ENCODE measurements at places on chromosomes 6 and 20. TPM values are rescaled to one million over a fixed set of nuclear protein-coding genes. Genes with fewer than 3 reads are reported as not detected.

KHDC3L gene
- not detected for total RNA-seq

ZNF165 gene
- total RNA-seq = 0.17 TPM

KIAA1755 gene
- 0.05 TPM for total RNA-seq

XKR7 gene
- total RNA-seq = not detected

BFSP1 gene
- total RNA-seq = 1.9 TPM

DNA sequence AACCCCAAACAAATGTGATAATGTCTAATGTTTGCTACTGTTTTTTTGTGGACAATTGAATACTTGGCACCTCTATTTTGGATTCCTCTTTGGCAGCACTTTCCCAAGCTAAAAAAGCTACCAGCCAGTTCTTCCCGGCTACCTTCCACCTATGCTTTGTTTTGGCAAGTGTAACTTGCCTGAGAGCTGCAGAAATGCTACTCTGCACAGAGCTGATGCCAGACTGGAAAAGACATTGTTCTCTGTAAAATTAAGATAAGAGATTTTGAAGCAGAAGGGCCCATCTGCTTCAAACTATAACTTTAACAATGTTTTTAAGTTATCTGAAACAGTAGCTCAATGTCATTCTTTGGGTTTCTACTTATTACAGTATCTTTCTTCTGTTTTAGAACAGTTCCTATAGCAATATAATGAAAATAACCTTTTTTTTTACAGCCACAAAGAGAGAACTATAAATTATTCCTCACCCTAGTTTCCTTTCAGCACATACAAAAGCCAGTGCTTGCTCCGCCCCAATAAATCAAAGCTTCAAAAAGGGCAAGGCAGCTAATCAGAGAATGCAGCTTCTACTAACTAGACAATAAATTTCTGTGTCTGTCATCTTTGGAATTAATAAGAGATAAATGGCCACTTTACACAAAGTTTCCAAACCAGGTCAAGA lies 183.1 kb downstream of the UBE3D start:
- DNase-seq = no peak

DNA sequence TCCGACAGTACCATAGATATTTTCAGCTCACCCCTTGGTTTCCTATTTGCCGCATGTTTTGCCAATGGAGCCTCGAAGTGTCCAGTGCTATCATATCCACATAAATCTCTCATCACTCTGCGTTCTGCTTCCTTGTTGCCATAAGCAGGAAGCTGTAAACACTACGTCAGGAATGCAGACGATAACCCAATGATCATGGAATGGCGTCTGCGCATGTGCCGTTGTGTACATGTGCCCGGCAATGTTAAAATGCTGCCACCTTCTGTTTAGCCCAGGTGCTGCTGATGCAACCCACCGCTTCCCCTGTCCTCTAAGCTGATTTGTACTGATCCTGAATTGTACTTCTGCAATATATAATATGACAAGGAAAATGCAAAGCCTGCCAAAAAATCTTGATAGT lies 607.5 kb downstream of the HDGFL1 start:
- peak; percentile 7 for DNase-seq

DNA sequence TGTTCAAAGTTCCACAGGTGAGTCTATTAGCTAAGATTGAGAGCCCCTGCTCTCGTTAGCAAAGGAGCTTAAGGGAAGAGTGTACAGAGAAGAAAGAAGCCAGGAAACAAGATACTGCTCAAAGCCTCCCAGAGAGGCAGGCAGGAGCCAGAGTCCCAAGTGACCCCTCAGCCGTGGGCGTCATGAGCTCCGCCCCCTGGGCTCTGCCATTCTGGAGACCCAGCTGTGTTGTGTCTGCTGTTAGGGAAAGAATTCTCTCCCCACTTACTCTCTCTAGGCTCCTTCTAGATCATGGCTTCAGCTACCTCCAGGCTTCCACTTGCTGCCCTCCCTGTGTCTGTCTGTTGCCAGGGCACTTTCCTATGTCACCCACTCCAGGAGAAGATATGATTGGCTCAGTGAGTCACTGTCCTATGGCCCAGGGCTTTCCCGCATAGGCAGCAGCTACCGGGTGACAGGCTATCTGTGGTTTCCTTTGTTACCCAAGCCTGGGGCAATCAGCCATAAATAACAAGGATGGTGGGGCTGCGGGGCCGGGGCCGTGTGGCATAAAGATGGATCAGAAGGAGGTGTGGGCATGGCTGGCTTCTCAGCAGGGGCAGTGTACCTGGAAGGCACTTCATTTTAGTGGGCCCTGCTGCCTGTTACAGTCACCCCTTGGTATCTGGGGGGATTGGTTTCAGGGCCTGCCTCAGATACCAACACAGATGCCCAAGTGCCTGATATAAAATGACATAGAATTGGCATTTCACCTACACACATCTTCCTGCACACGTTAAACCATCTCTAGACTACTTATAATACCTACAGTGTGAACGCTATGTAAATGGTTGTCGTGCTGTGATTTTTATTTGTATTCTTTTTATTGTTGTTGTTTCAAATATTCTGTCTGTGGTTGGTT lies 118.9 kb downstream of the ARMC2 start:
- peak; percentile 37 for DNase-seq

DNA sequence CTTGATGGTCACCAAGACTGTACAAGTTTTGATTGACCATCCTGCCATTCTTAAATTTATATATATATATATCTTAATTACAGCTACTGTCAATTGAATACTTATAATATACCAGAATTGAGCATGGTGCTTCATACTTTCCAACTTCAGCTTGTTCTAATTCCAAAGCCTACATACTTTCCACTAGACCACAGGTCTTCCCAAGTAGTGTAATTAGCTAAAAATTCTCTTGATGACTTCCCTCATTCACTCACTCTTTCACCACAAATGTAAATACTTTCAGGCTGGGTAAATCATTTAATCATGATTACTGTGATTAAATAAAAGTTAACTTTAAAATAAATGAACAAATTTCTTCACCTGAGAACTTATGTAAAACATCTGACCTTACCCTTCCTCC lies 3.4 kb downstream of the ASF1A start:
- no peak for DNase-seq

DNA sequence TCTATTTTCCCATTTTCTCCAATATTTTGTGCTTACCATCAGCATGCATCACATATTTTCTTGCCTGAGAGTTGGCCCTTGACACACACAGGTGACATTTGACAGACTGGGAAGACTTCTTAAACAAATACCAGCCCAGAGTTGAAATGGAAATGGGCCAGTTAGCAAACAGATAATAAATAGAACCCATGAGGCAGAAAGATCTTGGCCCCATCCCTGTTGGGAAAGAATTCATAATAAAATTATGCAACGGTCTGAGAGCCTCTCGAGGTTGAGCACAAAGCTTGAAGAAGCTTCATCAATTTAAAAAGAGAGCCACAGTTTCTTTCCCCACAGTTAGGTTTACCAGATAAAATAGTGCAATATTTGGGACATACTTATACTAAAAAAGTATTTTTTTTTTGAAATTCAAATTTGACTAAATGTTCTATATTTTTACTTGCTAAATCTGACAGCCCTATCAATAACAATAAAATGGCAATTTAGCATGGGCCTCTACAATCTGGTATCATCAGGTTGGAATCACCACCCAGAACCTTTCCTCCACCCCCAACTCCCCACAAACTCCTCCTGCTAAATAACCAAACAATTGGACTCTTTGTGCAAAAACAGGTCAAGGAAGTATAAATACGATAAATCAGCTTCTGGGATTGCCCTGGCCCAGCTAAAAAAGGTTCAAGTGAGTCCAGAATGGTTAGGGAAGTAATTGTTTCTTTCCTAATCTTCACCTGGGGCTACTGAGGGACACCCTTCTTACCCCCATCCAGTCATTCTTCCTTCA lies 129.8 kb downstream of the CD164 start:
- DNase-seq = no peak
